ENCODE measurements at places on chromosomes 7 and 10. TPM values are rescaled to one million over a fixed set of nuclear protein-coding genes. Genes with fewer than 3 reads are reported as not detected.
A peak's percentile ranks its signal among the peaks of the same experiment; 100 is the strongest.

SNCG gene
- total RNA-seq = 7.4 TPM

FAM185A gene
- total RNA-seq = 7.4 TPM

CHST15 gene
- 14.8 TPM for total RNA-seq

DNA sequence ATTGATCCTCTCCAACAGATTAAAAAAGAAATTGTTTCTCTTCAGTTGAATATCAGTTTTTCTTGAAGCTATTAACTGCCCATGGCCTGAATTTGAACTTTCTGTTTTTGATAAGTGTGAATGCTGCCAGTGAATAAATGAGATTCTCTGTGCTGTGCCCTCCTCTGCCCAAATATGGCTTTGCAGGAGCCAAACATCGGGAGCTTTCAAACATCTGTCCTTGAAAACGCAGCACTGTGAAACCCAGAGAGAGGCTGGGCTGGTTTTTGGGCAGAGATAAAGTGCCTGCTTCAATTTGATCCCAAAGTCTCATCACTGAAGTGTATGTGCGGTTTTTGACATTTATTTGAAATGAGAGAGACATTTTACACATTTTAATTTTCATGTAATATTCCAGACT is 268.3 kb upstream of the SHH start:
- H3K27me3 ChIP-seq = no peaks in the 10 kb centered on the region
- no peaks in the 10 kb centered on the region for H3K36me3 ChIP-seq
- H3K4me1 ChIP-seq = no peaks in the 10 kb centered on the region
- H3K27ac ChIP-seq = no peak overlapping the region

- DNase-seq = peak; percentile 40
- H3K27ac ChIP-seq = no peak overlapping the region
- no peak overlapping the region for H3K4me3 ChIP-seq
- peaks cover 16% of the 10 kb centered on the region for H3K4me1 ChIP-seq
- no peaks in the 10 kb centered on the region for H3K36me3 ChIP-seq
Measured at GRCh38 chr7:157432957-157433576, 96.3 kb downstream of the DNAJB6 start.

TSPAN12 gene
- total RNA-seq = 46.0 TPM

DNA sequence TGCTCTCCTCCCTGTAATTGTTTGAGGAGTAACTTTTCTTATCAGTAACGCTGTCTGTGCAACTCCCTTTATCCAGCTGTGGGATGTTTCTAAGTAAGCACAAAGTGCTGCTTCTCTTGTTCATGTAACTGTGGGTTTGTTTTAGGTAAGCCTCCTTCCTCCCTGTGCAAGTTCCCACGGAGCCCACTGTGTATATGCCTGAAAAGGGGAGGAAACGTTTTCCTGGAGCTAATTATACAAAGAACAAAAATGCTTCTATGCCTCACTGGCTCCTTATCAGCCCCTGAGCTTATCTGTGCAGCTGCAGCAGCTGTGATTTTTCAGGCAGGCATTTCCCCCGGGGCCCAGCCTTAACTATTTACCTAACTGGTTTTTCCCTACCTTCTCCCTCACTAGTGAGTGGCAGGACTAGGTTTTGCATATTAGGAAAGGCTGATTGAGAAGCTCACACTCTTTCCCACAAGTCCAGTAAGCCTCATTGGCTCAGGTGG is 593.4 kb upstream of the GHITM start:
- DNase-seq = no peak
- no peaks in the 10 kb centered on the region for H3K36me3 ChIP-seq
- H3K27me3 ChIP-seq = no peaks in the 10 kb centered on the region
- no peak overlapping the region for H3K27ac ChIP-seq
- H3K4me1 ChIP-seq = peaks cover 7% of the 10 kb centered on the region
- no peak overlapping the region for H3K4me3 ChIP-seq

- peak; percentile 13 for DNase-seq
- H3K27ac ChIP-seq = no peak overlapping the region
- peaks cover 8% of the 10 kb centered on the region for H3K36me3 ChIP-seq
- no peaks in the 10 kb centered on the region for H3K27me3 ChIP-seq
- no peak overlapping the region for H3K4me3 ChIP-seq
Measured at GRCh38 chr7:140719721-140720120, 23.2 kb downstream of the NDUFB2 start.

DNA sequence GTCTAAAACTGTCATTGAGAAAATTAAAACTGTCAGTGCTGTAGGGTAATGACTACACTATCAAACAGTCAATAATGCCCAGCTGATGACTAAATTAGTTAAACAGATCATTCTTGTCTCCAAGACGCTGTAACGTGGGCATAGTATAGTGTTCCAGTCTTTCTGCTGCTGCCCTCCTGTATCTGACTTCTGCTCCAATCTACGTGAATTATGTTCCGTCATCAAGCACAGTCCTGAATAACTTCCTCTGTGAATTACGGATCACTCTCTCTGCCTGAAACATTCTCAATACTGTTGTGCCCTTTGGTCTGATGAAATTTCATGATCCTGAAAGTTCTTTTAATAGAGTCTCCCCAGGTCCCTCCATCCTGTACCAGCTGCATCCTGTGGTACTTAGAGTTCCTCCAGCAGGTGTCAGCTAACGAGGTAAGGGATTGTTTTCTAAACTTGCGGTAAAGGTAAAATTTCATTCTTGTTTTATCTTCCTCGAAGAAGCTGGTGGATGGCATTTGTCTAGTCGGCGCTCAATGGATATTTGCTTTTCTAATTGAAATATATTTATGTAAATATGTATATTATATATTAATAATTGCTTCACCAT is 393.5 kb upstream of the ADARB2 start:
- no peak overlapping the region for H3K4me3 ChIP-seq
- H3K36me3 ChIP-seq = no peaks in the 10 kb centered on the region
- H3K4me1 ChIP-seq = no peaks in the 10 kb centered on the region
- no peak overlapping the region for H3K27ac ChIP-seq

GIMAP4 gene
- 23.4 TPM for total RNA-seq

SLC26A5 gene
- not detected for total RNA-seq

DNA sequence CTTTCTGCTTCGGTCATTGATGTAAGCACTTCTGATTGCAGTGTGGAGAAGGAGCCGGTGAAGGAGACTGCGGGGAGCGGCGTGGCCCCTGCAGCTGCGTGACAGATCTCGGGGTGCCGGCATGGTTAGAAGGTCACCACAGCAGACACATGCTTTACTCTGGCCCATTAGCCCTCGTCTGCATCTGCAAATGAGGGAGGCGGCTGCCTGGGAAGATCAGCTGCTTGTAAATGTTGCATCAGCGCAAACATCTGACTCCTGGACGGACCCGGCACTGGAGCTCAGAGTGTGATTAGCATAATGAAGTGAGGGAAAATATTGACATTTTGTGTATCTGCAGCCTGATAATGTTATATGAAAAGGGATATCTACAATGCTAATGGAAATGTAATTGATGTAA is 30.5 kb upstream of the MNX1 start:
- DNase-seq = no peak
- H3K4me1 ChIP-seq = no peaks in the 10 kb centered on the region
- H3K4me3 ChIP-seq = no peak overlapping the region
- peaks cover 35% of the 10 kb centered on the region for H3K27me3 ChIP-seq

ZNF786 gene
- 4.6 TPM for total RNA-seq

- H3K4me3 ChIP-seq = no peak overlapping the region
- H3K36me3 ChIP-seq = no peaks in the 10 kb centered on the region
- no peak for DNase-seq
- no peaks in the 10 kb centered on the region for H3K4me1 ChIP-seq
- H3K27me3 ChIP-seq = no peaks in the 10 kb centered on the region
Measured at GRCh38 chr7:119196183-119196582, 971.7 kb downstream of the ANKRD7 start.

GRCh38 chr10:38127812-38128211 is 33.7 kb downstream of the ZNF37A start:
- no peak for DNase-seq
- no peaks in the 10 kb centered on the region for H3K27me3 ChIP-seq
- no peaks in the 10 kb centered on the region for H3K36me3 ChIP-seq
- no peak overlapping the region for H3K4me3 ChIP-seq

DNA sequence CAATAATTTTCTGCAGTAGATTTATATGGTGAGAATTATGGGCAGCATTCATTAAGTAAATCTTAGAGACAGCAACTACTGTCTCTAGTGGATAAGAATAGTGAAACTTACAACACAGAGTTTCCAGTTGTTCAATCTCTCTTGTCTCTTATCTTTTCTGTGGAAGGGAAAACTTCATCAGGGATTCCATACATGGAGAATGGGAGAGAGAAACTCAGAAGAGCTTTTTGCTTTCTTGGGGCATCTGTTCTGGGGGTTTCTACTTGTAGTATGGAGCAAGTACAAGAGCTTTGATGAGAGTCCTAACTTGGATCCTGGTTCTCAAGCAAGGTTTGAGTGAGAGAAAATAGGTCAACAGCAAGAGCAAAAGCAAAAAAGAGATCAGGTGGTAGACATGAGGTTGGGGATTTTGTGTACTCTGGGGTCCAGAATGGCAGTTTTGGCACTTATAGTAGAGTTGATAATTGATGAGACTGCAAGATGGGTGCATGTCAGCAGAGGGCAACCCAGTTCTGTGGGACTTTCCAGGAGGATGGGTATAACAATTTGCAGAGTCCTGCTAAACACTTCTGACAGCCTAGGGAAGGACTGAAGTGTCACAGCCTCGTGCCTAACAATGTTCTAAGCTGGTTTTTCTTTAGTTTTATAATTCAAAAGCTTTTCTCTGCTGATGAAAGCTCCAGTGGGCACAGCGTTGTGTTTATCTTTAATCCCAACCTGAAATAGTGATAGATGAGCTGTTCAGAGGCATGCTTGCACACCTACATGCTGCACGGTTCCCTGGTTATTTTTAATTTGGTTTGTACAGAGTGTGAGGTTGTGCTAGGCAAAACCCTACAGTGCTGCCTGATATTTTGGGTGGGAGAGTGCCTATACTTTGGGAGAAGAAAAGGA is 32.0 kb upstream of the STRIP2 start:
- no peak for DNase-seq
- no peaks in the 10 kb centered on the region for H3K27me3 ChIP-seq
- H3K36me3 ChIP-seq = peaks cover 10% of the 10 kb centered on the region
- H3K27ac ChIP-seq = no peak overlapping the region
- H3K4me1 ChIP-seq = peaks cover 3% of the 10 kb centered on the region

ZPBP gene
- not detected for total RNA-seq

DNA sequence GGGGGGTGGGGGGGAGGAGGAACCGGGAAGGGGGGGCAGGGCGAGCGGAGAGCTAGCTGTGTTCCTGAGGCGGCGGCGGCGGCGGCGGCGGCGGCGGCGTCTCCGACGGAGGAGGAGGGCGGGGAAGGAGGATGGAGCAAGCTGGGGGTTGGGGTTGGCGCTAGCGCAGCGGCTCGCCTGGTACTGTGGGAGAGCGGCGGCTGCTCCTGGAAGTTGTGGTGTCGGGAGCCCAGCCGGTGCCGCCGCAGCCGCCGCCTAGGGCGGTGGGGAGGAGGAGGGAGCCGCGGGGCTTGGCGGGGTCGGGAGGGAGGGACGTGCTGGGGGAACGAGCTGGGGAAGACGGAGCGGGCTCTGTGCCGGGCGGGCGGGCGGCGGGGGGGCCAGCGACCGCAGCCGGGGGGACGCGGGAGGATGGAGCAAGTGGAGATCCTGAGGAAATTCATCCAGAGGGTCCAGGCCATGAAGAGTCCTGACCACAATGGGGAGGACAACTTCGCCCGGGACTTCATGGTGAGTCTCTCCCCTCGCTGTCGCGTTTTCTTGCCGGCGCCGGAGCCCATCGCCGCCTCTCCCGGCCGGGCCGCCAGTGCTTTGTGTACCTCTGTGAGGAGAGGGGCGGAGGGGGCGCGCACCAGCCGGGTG is at the start of gene PTPN12:
PTPN12 (plus strand) TSS at position 160 of the 642 bp plus-strand sequence; CDS start at position 412, 252 bp downstream.
- H3K27me3 ChIP-seq = no peaks in the 10 kb centered on the region
- H3K36me3 ChIP-seq = no peaks in the 10 kb centered on the region
- no peak for DNase-seq
- H3K27ac ChIP-seq = peak within 1 kb of the TSS; percentile 98
- peak within 1 kb of the TSS; percentile 94 for H3K4me3 ChIP-seq

- no peaks in the 10 kb centered on the region for H3K36me3 ChIP-seq
- H3K4me1 ChIP-seq = no peaks in the 10 kb centered on the region
- H3K27ac ChIP-seq = no peak overlapping the region
- DNase-seq = peak; percentile 22
- no peaks in the 10 kb centered on the region for H3K27me3 ChIP-seq
Measured at GRCh38 chr10:60465801-60466200, 76.1 kb upstream of the ANK3 start.

TOMM7 gene
- total RNA-seq = 695 TPM

GRCh38 chr10:49762566-49762877 is 399 bp upstream of the OGDHL start:
- peaks cover 5% of the 10 kb centered on the region for H3K4me1 ChIP-seq
- no peak for DNase-seq
- no peak overlapping the region for H3K4me3 ChIP-seq
- no peaks in the 10 kb centered on the region for H3K36me3 ChIP-seq
